ENCODE measurements at places on chromosomes 1 and 21. TPM values are rescaled to one million over a fixed set of nuclear protein-coding genes. Genes with fewer than 3 reads are reported as not detected.

Gene DNAI4
- total RNA-seq, result 7.0 TPM

DNA sequence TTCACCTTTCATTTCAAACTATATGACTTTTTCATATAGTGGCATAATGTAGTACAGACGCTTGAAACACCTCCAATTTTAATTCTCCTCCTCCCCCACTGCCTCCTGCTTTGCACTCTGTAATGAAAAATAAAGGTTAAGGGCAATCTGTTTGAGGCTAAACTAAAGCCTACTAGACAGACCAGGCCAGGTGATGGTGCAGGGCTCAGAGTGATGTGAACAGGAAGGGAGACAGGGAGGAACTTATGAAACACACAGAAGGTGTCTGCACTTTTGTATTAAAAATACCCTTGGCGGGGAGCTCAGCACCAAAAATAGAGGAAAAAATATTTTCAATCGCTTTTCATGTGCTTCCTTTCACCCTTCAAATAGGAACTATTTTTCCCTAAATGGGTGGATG is 415.4 kb downstream of the LMO4 start:
- no peak for DNase-seq

DNA sequence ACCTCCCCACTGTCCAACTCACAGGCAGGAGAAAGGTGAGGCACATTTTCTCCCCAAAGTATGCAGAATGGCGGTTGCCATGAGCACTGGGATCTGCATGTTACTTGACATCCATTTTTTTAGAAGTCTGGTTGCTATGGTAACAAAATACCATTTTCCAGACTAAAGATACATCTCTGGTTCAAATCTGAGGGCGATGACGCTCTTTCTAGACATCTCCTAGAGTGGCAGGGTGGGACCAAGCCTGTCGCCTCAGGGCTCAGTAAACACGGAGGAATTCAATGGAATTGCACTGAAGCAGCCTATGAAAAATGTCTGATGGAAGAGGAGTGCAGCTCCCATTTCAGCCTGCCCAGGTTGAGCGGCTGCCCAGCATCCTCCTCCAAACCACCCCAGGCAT is 21.5 kb upstream of the FAM43B start:
- no peak for DNase-seq

Gene CCDC30
- total RNA-seq, result 6.3 TPM

Gene KTI12
- total RNA-seq, result 17.9 TPM

DNA sequence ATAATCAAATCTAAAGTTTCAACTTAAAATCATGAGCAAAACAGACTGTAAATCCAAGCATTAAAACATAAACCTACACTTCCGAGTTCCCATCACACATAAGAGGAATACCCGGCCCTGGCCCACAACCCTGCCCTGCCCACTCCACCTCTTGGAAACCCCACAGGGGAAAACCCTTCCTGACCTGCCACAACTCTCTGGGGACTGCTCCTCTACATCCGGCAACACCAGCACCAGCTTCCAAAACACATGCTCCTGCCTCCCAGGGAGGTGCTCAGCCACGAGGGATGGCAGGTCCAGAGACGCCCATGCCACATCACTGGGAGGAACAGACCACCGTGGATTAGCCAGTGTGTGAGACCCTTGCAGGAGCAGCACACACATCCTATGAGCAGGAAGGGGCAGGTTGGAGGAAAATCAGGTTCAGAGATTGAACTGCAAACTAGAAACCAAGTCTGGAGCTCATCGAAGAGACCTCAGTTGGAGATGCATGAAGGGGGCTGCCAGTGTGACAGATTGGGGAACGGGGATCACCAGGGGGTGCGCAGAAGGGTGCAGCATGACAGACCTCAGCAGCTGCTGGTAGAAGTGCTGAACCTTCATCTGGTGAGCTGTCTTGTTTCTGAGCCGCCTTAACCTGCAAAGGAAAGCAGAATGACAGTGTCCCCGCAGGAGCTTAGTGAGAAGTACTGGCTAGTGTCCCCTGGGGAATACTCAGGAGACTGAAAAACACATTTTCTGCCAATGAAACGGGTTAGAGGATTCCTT is 25.8 kb upstream of the LSS start:
- no peak for DNase-seq

DNA sequence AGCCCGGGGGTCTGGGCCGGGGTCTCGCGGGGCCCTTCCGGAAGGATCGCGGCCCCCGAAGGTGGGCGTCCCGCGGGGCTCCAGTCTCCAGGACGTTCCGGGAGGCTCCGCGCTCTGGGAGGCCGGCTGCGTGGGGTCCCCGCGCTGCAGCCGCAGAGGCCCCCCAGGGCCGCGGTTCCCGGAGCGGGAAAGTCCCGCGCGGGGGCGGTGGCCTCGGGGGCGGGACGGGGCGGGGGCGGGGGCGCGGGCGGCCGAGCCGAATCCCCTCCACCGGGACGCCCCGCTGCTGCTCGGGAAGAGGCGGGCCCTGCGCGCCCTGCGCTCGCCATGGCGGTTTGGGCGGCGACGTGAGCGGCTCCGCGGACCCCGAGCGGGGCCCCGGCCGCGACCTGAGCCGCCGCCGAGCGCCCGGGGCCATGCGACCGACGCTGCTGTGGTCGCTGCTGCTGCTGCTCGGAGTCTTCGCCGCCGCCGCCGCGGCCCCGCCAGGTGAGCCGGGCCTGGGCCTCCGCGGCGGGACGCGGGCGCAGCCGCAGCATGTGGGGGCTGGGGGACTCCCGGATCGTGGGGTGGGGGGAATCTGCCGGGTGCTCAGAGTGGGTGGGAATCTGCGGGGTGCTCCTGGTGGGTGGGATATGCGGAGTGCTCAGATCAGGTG is at the start of gene IFNGR2:
Gene IFNGR2 (plus strand): TSS at position 286 of the 658 bp plus-strand sequence. CDS start 131 bp downstream, at position 417.
- DNase-seq, result peak; percentile 39

- DNase-seq, result no peak
These were observed 4.5 kb upstream of the CRABP2 start for GRCh38 chr1:156709757-156710489.

DNA sequence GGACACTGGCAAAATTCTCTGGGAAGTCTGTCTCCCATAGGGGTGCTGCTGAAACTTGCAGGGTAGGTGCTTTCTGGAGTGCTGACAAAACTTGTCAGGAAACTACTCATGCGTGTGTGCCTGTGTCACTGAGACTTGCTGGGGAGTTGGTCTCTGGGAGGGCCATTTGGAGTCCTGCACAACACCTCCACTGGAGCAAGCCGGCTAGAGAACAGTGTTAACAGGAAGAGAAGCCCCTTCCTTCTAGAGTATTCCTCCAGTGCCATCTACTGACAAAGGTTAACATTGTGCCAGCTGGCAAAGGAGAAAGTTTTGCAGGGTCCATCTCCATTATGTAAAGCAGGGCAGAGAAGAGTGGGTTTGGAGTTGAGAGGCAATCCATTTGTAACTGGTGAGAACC is 30.0 kb downstream of the ZMYM4 start:
- DNase-seq, result peak; percentile 21

GRCh38 chr21:45318146-45318555 is 30.5 kb upstream of the POFUT2 start:
- no peak for DNase-seq

DNA sequence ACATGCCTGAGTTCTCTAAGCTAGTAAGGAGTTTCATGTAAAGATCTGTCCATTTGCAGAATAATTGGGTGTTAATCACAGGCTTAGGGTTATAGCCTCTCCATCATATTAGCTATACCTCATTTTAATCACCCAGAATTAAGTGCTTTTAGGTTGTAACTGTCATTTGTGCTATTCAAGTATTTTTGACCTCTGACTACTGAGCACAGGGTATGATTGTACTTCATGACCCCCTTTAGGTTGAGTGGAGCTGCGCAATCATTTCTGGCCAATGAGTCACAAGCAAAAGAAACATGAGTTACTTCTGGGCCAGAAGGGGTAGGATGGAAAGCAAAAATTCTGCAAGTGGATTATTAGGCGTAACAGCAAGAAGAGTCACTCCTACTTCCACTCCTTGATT is 8.4 kb upstream of the SNX7 start:
- DNase-seq, result no peak

- DNase-seq, result no peak
These were observed 416.3 kb upstream of the ESRRG start for GRCh38 chr1:217139513-217139912.

GRCh38 chr1:61274939-61275338 is 192.6 kb downstream of the NFIA start:
- no peak for DNase-seq

Gene CTSS
- 72.4 TPM for total RNA-seq

DNA sequence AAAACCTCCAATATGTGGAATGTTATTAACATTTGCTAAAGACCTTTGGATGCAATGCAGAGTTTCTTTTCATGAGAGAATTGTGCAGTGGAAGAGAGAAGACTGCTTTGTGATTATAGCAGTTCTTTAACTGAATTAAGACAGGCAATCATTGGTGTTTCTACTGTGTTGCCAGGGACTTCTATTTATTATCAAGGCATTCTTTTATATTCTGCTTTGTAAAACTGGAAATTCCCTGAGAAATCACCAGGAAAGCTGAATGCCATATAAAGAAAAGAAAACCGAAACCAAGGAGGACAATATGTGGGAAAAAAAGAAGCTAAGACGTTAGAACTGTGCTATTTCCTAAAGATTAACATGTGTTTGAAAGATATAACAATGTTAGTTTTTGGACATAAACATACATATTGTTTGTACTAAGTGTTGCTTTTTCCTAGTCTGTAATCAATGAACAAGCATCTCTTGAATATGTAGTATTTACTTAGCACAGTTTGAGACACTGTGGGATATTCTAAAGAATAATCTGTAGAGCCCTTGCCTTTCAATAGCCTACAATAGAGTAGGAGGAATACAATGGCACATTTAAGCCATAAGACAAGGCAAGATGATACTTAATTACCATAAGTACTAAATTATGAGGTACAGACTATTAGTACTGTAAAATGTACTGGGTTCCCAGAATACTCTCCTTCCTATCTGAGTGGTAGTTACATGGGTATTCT is 47.1 kb downstream of the EXTL2 start:
- DNase-seq, result no peak

DNA sequence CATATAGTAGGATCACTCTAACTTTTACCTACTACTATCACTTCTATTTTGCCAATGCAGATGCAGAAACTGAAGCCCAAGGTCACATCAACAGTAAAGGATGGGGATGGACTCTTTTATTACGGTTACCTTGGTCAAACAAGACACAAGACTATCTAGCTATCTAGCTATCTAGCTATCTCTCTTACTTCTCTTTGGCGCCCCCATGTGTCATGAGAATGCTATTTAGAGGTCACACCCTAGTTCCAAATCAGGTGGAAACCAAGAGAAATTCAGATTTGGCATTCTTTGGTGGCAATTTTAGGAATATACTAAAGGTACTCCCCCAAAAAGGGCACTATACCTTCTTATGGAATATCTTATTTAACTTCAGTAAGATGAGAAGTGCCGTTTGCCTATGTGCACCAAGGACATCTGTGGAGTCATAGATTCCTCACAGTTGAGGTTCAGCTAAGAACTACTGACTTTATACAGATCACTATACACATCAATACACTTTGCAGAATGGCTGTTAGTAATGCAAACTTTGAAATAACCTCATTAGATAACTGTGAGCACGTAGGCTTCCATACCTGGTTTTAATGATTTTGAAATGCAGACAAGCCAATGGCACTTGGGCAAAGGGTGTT is 6.7 kb downstream of the ZNF648 start:
- peak; percentile 56 for DNase-seq

Gene HPDL
- 0.21 TPM for total RNA-seq

DNA sequence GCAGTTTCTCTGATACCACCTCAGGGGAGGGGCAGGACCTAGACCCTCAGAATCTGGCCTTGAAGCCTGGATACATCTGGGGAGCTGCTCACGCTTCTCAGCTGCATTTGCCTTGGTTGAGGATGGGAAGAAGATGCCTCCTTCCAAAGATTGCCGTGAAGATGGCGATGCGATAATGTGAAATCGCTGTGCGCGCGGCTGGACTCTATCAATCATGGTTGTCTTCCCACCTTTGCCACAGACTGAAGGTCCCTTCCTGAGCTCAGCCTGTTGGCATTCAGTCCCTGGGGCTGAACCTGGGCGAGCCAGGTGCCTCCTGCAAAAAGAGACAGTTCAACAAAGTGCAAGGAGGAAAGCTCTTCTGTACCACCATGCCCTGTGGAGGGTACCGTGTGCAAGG is 114.4 kb upstream of the SLC45A1 start:
- no peak for DNase-seq

Gene KRTAP7-1
- not detected for total RNA-seq

DNA sequence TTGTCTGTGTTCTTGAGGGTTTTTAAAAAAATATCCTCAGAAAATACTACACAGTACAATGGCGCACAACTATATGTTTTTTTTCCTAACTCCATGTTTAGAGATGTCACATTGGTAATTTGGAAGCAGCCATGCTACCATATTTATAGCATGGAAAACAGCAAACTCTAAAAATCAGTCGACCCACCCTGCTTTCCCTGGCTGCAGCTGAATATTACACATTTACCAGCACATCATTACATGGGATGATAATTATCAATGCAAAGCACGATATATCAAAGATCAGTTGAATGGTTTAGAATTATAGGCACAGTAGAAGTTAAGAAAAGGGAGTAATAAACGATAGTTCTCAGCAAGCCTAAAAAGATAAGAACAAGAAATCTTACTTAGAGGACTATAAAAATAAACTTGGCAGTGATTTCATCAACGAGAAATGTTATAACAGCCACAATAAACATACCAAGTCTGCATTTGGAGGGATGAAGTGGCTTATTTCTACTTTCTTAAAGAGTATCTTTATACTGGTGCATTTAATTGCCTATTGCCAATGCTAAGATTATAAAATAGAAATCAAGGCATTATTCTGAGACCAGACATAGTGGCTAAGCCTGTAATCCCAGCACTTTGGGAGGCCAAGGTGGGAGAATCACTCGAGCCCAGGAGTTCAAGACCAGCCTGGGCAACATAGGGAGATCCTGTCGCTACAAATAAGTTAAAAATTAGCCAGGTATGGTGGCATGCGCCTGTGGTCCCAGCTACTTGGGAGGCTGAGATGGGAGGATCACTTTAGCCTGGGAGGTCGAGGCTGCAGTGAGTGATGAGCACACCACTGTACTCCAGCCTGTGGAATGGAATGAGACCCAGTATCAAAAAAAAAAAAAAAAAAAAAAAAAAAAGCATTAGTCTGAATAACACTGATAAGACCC is 43.4 kb downstream of the WDR64 start:
- DNase-seq, result no peak

DNA sequence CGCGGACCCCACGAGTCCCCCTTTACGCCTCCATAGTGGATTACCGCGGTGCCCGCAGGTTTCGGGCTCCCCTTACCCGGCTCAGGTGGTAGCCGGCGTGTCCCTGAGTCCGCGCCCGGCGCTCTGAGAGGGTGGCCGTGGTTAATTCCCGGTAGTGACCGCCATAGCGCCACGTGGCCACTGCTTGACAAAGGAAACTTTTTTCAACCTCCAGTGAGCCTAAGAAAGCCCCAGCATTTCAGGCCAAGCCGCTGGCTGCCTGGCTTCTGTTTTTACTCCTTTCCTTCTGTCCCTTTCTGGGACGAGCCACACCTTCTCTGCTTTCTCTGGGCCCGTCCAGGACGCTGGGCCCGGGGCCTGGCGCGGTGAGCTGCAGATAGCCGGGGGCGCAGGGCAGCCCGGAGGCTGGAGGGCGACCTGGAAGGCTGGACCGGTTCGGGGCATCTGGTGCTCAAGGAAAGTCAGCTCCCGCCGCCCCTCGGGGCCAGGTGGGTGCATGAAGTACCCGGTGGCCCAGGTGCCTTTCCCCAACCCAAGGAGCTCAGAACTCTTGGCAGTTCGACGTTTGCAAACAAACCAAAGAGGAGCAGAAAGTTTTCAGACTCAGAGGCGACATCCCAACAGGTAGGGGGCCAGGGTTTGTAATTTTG is 540 bp upstream of the C1orf198 start:
- DNase-seq, result no peak

All from T-cell (primary cell).